ENCODE measurements at places on chromosomes 3 and 15.

DNA sequence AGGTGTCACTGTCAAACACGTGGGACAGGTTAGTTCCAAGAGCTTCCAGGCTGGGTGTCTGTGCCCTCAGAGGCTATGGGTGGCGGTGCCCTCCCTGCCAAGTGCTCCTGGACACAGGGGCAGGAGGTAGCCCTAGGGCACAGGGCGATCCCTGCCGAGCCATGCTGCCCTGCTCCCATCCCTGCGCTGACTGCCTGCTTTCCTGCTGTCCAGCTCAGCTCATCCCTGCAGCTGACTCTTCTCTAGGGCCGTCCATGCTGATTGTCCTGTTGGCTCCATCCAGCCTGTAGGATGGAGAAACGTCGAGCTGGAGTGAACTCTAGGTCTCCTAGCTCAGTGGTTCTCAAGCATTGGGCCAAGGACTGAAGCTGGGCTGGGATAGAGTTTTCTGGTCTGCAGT lies 3.7 kb downstream of the PDIA5 start:
- no peak for DNase-seq

GRCh38 chr3:39962581-39962980 lies 153.2 kb downstream of the MYRIP start:
- DNase-seq = no peak

DNA sequence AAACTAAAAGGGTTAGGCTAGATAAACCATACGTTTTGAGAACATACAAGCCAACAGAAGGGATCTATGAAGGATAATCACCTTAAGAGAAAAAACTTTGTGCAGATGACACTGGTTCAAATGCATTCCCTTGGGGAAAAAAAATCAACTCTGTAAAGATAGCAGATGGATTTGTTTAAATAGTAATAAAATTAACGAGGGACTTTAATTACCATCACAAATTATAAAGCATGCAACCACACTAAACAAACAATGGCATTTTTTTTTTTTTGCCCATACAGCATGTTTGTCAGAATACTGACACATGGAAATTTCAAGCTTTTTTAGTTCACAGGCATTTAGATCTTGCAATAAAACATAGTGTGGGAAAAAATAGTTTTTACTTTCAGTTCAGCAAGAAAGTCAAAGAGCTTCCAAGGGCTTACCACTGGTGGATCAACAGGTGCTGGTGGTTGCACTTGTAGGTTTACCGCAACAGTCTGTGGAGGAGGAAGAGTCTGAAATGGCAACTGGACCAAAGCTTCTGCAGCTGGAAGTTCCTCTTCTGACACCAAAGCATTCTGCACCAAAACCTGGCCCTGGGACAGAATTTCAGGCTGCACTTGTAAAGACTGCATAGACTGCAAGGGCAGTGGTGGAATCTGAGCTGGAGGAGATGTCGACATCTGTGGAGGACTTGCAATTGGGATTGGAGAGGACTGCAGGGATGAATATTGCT lies 53.1 kb downstream of the PHC3 start:
- no peak for DNase-seq

DNA sequence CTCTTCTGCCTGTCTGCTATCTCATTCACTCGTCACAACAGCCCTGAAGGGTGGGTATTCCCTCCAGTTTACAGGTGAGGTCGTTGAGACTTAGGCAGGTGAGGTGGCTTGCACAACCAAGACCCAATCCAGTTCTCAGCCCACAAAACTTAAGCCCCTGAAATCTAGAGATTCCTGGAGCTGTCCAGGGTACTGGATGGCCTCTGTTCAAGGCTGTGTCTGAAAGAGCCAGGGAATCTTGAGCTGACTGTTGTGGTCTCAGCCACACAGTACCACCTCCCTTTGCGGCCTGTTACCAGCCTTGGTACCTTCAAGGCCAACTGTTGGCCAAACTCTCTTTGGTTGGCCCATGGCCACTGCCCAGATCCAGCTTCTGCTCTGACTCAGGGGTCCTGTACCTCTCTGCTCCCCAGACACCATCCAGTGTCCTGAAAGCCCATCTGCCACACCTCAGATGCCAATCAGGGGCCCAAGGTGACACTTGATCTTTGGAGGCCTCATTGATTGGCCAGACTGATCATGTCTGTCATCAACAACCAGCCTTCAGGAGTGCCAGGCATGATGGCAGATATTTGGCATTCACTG lies 10.9 kb upstream of the FAM107A start:
- no peak for DNase-seq

DNA sequence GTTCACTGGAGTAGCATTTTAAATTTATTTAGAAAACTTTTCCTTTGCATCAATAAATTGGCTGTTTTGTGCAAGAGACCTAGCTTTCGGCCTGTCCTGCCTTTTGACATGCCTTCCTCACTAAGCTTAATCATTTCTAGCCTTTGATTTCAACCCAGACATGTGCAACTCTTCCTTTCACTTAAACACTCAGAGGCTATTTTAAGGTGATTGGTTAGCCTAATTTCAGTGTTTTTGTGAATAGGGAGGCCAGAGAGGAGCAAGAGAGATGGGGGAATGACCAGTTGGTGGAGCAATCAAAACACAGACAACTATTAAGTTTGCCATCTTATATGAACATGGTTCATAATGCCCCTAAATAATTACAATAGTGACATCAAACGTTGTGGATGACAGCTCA lies 333.4 kb downstream of the SLC9A9 start:
- DNase-seq = no peak

GRCh38 chr3:136954251-136954650 lies 3.5 kb upstream of the IL20RB start:
- no peak for DNase-seq

GRCh38 chr15:101361418-101361817 lies 66.4 kb upstream of the SNRPA1 start:
- no peak for DNase-seq

GRCh38 chr3:191901741-191902140 lies 440.8 kb downstream of the PYDC2 start:
- DNase-seq = no peak

DNA sequence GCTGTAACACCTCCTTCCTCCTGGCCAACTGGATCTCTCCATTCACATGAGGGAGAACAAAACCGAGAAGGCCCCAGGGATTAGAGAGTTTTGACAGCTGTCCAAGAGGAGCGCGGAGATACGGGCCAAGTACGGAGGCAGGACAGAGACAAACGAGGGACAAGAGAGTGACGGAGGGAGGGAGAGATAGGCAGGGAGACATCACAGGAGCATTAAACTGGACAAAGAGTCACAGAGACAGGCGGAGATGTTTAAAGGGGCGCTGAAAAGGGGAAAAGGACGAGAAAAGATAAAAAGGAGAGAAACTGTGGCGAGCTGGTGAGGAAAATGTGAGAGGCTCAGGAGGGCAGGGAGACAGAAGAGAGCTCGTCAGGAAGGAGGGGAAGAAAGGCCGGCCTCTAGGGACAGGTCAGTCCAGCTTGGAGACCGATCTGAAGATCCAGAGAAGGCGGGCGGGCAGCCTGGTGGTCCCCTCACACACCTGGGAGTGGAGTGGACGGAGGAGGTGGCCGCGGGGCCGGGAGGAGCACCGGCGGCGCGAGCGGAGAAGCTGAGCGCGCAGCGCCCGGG lies 40.5 kb upstream of the ROPN1 start:
- DNase-seq = no peak

DNA sequence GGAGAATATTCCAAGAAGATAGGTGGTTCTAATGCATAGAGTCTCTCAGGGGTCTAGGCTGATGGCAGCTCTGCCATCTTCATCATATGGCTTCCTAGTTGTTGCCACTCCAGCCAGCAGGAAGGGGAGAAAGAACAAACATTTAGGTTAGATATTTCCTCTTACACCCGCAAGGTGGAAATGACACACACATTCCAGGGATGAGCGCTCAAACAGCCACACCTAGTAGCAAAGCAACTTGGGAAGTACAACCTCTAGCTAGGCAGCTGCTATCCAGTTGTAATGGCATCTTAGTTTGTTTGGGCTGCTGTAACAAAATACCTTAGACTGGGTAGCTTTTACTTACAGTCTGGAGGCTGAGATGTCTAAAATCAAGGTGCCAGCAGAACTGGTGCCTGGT lies 51.9 kb upstream of the ADAMTSL3 start:
- DNase-seq = no peak

- DNase-seq = no peak
Observed at GRCh38 chr15:64619880-64620839, 155.2 kb downstream of the RBPMS2 start.

- no peak for DNase-seq
Observed at GRCh38 chr3:38332201-38332600, 14.4 kb upstream of the XYLB start.

DNA sequence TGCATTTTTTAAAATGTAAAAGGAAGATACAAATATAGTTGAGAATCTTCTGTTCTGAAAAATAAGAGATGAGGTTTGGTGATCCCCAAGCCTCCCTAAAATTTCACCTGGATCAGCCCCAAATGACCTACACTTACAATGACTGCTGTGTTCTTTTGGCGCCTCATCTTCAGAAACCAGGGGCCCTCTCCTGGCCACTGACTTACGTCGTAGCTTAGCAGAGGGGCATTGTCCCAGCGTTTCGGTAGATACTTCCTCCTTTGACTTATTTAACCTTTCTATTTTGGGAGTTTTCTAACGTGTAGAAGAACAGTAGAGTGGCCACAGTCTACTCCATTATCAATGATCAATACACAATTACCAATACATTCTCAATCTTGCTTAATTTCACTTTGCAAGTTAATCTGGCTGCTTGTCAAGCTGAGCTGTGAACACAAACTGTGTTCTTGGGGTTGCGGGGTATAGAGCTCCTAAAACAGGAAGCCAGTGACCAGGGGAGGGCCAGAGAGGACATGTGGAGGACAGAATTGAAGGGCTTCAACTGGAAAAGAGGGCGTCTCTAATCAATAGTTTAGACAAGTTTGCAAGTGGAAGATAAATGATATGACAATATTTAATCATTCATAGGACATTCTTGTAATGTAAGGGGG lies 419.5 kb downstream of the LPP start:
- no peak for DNase-seq

All from activated gamma-delta T cell (primary cell).